Pulmonary artery endothelial cell (primary cell): ENCODE measurements at places on chromosomes 16 and 17.

- DNase-seq, result no peak
These were observed 238.3 kb downstream of the CCDC182 start for GRCh38 chr17:57506774-57507127.

DNA sequence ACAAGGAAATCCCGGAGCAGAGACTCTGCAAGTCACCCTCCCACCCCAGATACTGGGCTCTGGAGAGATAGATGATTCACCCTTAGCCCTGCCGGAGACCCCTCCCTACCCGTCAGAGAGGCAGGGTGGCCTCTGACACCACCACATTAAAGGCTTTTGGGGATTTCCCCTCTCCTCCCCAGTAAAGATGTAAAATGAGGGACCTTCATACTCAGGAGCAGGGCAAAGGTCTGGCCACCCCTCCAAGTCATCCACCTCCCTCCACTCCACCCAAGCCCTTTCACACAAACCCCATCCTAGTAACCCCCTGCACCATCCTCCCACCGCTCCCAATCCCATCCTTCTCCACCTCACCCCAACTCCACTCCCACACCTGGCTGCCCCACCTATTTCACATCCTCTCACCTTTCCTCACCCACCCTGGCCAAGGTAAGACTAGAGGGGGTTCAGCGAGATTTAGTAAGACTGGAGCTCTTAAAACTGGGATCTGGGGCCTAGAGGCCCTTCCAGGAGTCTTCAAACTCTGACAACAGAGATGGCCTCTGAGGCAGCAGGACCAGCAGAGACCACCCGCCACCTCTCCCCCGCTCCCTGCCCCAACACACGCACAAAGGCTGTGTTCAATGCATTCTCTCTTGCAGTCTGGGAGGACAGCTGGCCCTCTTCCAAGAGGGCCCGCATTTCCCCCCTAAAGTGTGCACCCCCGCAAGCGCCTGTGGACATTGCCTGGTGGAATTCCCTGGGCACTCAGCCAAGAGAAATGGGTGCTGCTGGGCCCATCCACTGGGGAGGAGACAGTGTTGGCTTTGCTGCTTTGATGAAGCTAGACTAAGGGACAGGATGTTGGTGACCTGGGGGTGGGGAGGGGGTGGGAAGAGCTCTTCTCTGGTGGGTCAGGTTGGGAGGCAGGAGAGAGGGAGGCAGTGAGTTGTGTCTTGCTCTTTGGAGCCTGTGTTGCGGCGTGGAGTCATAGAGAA, 1.1 kb downstream of the ABAT start:
- no peak for DNase-seq

DNA sequence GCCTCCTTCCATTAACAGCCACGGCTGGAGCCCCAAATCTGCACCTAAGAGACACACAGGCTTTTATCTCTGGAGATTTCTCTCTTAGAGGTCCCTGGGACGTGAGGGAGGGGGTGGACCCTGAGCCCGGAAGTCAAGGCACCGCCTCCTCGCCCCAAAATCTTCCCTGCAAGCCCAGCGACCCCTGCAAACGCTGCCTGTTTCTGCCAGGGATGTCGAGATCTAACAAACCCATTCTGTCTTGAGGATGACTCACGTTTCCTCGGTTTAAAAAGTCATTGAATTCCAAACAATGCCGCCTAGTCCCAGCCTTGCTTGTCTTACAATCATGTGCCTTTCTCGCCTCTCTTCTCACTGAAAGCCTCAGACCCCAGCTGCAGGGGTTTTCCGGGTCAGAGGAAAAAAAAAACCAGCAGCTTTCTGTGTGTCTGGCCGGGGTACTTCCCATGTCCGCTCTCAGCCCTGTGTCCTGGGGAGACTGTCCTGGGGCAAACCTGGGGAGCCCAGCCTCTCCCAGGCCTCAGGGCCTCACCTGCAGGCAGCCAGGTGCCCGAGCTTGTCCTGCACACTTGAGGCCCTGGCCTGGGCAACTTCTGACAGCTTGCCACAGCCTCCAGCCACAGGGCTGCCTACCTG, 15.4 kb downstream of the ARL2BP start:
- peak; percentile 93 for DNase-seq

- DNase-seq, result no peak
These were observed 127.8 kb upstream of the CDH5 start for GRCh38 chr16:66238696-66239095.

DNA sequence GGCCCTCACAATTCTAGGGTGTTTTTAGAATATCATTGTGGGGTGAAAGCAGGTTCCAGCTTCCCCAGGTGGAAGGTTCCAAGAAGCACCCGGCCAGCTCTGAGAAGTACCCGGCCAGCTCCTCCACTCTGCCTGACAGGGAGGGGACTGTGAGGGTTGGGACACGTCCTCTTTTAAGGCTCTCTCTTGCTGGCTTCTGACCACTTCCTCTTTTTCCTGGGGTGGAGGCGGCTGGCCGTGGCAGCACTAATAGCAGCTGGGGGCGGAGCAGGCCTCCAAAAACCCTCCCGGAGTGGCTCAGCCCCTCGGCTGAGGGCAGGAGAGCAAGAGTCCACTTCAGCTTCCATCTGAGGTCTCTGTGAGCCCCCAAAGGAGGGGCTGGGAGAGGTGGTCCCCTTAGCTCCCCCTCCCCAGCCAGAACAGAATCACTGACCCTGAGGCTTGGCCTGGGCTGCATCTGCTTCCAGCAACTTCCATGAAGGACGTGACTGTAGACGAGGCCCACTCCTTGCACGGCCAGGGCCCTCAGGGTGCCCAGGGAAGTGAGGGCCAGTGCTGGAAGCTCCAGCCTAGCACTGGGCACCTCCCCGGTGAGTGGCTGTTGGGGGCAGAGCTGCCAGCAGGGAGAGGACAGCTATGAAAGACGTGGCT, 26.7 kb upstream of the PLCG2 start:
- no peak for DNase-seq

DNA sequence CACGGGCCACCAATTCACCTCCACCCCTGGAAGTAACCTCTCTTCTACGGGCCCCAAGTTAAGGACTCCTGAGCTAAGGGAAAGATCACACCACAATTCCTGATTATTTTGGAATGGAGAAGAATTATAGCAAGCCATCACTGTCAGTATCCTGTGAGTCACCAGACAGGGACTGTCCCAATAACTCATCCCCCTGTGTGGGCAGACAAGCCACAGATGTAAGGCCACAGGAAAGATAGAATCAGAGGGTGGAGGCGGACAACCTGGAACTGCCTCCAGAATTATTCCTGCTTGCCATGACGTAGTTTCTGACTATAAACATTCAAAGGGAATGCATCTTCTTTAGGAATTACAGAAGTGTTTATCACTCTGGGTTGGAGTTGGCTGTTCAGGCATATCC, 5.8 kb upstream of the MYO1D start:
- DNase-seq, result no peak

DNA sequence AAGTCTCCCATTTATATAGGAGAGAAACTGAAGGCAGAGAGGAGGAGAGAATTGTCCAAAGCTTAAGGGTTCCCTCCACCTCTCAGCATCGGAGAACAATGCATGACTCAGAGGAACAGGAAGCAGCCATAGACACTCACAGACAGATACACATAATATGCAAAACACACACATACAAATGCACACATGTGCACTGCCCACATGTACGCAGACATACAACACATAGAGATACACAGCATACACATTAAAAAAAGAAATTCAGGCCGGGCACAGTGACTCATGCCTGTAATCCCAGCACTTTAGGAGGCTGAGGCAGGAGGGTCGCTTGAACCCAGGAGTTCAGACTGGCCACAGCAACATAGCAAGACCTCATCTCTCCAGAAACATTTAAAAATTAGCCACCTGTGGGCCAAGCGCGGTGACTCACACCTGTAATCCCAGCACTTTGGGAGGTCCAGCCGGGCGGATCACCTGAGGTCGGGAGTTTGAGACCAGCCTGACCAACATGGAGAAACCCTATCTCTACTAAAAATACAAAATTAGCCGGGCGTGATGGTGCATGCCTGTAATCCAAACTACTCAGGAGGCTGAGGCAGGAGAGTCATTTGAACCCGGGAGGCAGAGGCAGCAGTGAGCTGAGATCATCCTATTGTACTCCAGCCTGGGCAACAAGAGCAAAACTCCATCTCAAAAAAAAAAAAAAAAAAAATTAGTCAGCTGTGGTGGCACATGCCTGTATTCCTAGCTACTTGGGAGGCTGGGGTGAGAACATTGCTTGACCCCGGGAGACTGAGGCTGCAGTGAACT, 11.3 kb downstream of the ERAL1 start:
- DNase-seq, result peak; percentile 44

DNA sequence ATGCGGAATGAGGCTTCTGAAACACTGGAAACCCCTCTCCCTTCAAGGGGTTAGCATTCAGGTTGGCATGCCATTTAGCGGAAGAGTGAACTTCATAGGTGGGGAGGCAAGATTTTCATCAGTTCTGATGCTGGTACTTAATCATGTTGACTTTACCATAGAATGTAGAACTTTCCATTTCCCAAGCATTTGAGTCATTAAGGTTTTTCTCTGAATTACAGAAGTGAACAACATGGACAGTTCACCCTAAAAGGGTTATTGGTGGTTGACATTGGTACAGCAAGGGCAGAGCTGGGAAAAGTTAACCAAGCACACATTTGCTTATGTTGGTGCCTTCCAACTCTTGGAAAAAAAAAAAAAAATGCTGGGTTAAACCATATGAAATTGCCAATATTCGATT, 39.1 kb downstream of the GAN start:
- no peak for DNase-seq

DNA sequence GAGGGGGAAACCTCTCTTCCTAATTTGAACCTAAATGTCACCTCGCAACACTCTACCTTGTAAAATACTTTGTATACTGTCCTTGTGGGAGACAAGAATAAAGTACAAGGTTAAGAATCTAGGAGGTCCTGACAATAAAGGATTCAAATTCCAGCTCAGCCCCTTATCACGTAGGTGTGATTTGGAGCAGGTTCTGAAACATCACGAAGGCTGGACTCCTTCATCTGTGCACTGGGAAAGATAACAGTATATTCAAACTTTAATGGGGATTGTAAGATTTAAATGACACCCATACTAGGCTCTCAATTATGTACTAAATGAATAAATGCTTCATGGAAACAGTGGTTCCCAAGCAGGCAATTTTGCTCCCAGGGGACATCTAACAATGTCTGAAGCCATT, 2.1 kb downstream of the TXNDC11 start:
- no peak for DNase-seq

DNA sequence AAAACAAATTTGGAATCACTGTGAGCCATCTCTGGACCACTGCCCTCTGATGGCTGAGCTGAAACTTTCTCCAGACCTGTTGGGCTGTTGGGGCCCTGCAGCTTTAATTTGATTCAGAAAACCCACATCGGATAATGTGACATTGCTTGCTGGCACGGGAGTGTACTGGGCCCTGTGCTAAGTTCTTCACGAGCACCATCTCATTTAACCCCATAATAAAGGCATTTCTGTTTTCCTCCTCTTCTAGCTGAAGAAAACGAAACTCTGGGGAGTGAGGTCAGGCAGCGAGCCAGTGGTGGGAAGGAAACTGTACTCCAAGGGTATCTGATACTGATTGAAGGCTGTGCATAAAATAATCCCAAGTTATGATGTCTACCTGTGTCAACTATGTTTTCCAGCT, 34.5 kb upstream of the TNRC6A start:
- DNase-seq, result no peak

- no peak for DNase-seq
These were observed 16.8 kb downstream of the ADGRG5 start for GRCh38 chr16:57559072-57559790.

- DNase-seq, result no peak
These were observed at the start of gene CCL5 for GRCh38 chr17:35879773-35880654. CCL5 (minus strand) TSS chr17:35880360.

DNA sequence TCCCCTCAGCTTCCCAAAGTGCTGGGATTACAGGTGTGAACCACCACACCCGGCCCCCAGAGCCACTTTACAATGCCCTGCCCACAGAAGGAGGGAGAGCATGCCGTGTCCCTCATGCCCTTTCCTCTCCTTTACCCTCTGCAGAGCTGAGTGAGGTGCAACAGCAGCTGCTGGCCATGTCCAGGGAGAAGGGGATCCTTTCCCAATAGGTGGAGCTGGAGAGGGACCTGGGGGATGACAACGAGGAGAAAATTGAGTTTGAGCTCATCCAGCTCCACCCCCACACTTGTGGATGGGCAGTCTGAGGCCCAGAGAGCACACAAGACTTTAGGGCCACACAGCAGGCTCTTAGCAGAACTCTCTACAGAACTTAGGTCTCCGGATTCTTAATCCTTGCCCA, 7.9 kb upstream of the GSDMA start:
- DNase-seq, result no peak

- no peak for DNase-seq
These were observed 129.3 kb upstream of the KCNJ16 start for GRCh38 chr17:69945698-69946185.

DNA sequence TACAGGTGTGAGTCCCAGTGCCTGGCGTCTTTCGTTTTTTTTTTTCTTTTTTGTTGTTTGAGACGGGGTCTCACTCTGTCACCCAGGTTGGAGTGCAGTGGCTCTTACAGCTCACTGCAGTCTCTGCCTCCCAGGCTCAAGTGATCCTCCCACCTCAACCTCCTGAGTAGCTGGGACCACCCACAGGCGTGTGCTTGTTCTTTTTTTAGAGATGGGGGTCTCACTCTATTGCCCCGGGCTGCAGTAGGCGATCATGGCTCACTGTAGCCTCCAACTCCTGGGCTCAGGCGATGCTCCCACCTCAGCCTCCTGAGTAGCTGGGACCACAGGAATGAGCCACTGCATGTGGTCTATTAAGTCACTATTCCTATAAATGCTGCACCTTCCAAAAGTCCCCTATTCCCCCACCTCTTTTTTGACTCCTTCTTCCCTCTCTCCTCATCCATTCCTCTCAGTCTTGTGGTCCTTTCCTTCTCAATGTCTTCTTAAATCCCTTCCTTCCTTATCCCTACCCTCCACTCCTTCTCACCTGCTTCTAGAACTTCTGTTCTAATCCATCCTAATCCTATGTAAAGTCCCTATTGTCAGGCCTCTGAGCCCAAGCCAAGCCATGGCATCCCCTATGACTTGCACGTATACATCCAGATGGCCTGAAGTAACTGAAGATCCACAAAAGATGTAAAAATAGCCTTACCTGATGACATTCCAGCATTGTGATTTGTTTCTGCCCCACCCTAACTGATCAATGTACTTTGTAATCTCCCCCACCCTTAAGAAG, 9.2 kb downstream of the GGA3 start:
- no peak for DNase-seq

DNA sequence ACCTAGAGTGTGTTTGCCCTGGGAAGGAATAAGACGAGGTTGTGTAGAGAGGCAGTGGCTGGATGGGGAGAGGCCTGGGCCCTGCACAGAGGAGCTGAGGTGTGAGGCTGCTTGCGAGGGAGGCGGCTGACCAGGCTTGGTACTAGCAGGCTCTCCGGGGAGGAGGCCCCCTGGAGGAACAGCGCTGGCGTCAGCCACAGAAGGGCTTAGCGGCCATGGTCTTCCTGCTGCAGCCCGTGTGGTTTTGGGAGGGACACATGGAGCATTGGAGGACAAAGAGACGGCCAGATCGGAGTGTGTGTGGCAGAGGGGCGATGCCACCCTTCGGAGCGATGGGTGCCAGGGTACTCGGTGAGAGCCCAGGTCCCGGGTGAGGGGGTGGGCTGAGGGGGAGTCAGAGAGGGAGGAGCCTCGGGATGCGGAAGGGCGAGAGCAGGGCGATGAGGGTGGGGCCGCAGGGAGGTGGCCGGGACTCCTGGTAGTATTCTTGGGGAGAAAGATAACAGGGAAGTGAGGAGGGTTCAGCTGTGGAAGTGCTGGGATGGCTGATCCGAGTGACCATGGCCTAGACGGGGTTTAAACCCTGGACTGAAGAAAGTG, 8.3 kb downstream of the BANP start:
- DNase-seq, result no peak
